ENCODE measurements at places on chromosomes 3 and 15.

GRCh38 chr15:53511175-53511574 is 248.3 kb downstream of the WDR72 start:
- DNase-seq: no peak

- no peak for DNase-seq
These were observed 1.2 kb downstream of the CLSTN2 start for GRCh38 chr3:139935866-139936817.

- no peak for DNase-seq
These were observed 34.0 kb upstream of the ZNF280D start for GRCh38 chr15:56767315-56767714.

DNA sequence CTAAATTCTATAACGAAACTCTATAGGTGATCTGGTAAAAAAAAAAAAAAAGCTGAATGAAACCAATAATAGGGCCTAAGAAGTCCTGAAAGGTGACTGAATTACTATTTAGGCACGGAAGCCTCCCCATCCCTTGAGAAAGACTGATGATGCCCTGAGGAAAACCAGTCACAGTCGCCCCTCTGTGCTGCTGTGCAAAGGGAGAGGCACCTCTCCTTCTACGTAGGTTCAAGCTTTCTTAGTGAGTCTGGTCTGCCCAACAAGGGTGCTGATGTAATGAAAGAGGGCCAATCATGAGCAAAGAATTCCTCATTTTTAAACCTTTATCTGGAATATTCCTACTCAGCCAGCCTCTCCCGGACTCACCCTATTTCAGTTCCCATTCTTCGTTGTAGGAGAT is 11.9 kb downstream of the NPHP3 start:
- no peak for DNase-seq

DNA sequence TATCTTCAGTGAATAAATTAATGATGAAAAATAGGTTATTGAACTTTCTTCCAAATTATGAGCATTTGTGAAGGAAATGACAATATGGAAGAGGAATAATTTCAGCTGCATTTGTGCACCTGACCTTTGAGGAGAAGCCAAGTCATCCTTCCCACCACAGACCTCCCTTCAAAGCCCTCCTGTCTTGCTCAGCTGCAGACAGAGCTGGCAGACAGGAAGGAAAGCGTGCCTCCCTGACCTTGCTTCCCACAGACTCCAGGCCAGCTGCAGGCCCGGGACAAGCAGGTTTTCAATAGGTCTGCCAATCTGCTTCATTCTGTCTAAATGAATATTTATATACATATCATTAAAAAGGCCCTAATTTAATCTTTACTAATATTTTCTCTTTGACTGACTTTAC is 152.9 kb upstream of the RBMS3 start:
- no peak for DNase-seq

- DNase-seq: no peak
These were observed 63.3 kb downstream of the DOCK3 start for GRCh38 chr3:50737906-50738598.

GRCh38 chr3:6392123-6392522 is 468.8 kb upstream of the GRM7 start:
- no peak for DNase-seq

DNA sequence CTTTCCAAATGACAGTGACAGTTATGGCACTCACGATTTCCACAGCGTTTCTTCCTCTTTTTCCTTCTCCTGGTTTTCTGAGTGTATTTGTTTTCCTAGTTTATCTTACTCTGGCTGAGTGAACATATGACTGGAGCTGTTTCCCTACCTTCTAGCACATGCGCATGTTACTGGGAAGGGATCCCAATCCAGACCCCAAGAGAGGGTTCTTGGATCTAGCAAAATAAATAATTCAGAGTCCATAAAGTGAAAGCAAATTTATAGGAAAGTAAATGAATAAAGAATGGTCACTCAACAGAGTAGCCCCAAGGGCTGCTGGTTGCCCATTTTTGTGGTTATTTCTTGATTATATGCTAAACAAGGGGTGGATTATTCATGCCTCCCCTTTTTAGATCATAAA is 23.8 kb downstream of the METTL6 start:
- no peak for DNase-seq

DNA sequence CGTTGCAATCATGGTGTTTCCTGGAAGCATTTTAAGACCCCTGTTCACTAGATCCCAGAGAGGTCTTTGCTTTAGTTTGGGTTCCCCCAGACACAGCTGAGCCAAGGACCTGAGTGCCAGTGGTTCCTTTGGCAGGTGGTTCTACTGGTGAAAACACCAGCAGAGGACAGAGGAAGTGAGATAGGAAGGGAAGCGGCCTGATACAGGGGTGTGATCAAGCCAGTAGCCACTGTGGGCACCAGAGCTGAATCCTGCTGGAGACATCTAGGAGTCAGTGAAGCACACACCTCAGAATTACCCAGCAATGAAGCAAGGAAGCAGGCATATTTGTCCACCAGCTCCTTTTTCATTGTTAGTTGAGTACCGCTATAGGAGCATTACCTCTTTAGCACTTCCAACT is 243.2 kb upstream of the NR2E3 start:
- DNase-seq: no peak

DNA sequence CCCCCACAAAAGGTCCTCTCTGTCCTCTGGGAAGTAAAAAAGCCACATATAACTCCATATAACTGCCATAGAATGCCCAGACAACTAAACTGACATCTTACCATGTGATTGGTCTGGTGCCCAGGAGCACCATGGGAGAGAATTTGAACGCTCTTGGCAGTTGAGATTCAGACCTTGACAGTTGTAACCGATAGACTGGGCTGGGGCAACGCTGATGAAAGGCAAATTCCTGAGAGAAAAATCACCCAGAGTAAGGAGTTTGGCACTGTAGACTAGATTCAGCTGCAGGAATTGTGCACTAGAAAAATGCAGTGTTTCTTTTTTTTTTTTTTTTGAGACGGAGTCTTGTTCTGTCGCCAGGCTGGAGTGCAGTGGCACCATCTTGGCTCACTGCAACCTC is 240.5 kb downstream of the SOX2 start:
- no peak for DNase-seq

GRCh38 chr3:18716821-18717220 is 291.7 kb upstream of the SATB1 start:
- no peak for DNase-seq

DNA sequence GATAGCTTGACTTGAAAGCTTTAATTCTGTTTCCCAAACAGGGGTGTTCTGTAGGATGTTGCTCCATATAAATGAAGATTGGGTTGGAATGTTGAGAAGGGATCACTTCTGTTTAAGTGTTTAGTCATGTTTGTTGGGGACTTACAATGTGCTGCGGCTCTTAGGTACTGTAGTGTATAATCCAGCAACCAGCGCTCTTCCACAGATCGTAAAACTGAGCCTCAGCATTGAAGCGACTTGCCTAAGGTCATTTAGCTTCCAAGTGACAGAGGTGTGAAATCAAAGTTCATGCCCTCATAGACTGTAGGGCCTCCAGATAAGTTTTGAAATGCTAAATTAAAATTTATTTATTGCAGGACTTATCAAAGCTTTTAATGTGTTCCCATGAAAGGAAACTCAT is 1.8 kb downstream of the MKRN2 start:
- DNase-seq: no peak

DNA sequence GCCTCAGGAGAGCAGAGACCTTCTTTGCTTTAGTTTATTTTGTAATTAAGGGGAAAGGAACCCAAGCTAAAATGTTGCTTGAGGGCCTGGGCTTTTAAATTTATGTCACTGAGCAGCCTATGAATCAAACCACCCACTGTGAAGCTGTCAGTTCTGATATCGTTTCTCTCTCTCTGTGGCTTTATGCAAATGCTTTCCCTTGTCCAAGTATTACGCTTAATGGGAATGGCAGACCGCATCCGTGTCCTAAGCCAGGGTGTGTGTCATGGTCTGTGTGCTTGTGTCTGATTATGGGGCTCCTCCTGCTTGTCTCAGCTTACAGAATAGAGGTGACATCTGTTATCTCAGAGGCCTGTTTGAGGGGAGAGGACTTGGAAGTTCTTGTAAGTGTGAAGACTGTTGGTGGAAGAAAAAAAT is 82.4 kb downstream of the EBLN2 start:
- DNase-seq: no peak

- DNase-seq: no peak
These were observed 10.4 kb downstream of the CLN6 start for GRCh38 chr15:68218847-68219798.

DNA sequence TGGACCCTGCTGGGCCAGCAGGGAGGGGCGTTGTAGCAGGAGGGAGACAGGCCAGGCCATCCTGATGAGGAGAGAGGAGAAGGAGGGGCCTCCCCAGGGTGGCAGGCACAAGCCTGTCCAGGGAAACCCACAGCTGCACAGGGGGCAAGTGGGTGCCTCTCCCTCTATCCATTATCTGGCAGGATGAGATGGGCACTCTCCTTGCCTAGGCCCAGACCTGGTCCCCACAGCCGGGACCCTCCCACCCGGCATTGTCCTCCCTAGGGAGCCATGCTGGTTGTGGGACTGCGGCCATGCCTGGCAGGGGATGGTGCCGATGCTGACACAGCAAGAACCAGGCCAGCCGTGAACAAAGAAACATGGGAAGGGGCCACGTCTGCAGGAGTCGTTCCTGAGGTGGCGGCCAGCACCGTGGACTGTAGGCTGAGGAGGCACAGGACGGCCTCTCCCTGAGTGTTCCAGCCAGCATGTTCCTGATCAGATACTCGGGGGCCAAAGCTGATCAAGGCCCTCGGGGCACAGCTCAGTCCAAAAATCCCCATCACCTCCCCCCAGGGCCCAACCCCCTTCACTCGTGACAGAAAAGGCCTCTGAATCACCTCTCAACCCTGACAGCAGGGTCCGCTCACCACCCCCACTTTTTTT is 19.2 kb upstream of the CYP11A1 start:
- no peak for DNase-seq

DNA sequence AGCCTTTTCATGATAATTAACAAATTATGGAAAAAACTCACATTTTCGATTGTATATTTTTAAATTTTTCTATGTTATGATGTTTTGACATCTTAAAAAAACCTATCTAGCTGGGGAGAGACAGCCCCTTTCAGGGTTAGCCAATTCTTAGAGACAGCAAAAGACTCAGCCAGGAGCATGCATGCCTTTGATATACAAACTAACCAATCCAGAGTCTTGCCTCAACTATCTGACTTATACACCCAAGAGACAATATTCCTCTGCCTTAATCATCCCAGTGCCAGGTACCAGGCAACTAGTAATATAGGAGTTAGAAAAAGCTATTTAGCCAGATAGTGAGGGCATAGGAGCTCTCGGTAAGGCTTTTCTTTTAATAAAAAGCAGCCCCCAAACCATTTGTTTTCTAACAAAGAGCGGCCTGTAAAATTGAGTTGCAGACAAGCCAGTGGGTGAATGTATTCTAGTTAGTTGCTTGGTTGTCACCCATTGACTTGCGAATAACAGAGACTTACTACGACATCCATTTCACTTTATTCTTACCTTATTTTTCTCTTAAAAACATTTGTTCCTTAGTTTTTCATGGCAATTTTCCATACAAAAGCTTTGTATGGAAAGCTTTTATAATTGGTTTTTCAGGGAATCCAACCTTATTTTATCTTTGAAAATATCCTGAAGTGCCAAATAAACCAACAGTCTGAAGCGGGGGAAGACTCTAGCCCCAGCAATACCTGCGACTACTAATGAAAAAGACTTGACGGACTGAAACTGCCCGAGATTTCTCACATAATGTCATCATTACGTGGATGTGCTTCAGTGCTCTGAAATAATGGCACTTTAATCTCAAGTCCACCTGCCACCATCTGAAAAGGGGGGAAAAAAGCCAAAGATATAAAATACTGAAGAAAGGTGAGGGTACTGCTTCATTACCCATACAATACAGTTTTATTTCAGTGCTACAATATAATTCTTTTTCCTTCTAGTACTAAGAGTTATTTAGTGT is 64.6 kb upstream of the ATP2C1 start:
- DNase-seq: no peak

DNA sequence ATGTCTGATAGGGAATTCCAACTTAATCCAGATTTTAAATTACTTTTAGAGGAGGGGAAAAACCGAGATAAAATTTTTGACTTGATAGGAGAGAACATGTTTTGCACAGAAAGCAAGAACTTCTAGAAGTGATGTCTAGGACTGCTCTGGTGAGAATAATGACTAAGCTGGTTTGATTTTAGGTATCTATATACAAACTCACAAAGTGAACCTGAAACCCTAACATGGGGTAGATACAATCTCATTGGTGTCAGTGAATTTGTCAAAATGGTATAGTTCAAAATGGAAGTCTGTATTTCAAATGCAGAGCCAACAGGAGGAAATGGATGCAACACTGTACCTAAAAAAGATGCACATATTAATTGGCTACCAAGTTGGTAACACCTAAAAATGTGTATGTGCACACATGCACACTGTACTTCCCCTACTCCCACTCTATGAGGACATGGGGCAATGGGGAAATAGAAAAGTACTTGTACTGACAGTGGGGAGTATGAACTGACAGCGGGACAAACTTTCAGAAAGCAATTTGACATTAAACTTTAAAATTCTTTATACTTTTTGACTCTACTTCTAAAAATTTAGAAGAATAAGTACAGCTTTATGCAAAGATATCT is 53.0 kb downstream of the NR1I2 start:
- DNase-seq: no peak

- no peak for DNase-seq
These were observed 503.0 kb downstream of the NTRK3 start for GRCh38 chr15:87753539-87753938.

GRCh38 chr3:63656786-63657185 is 4.3 kb downstream of the SNTN start:
- DNase-seq: no peak

GRCh38 chr3:150235799-150236198 is 172.3 kb upstream of the TSC22D2 start:
- no peak for DNase-seq

- DNase-seq: no peak
These were observed 35.8 kb downstream of the PRKCD start for GRCh38 chr3:53196575-53197407.
